ENCODE measurements at places on chromosomes 6 and 20. TPM values are rescaled to one million over a fixed set of nuclear protein-coding genes. Genes with fewer than 3 reads are reported as not detected.

The PCK1 gene
- 0.14 TPM for total RNA-seq

The EYA4 gene
- 10.0 TPM for total RNA-seq

The RFX6 gene
- total RNA-seq = not detected

The BFSP1 gene
- total RNA-seq = 3.8 TPM

The DTNBP1 gene
- 13.8 TPM for total RNA-seq

The KCNK17 gene
- not detected for total RNA-seq

The COL21A1 gene
- total RNA-seq = 0.84 TPM

The ADGRF1 gene
- not detected for total RNA-seq

The PPP1R3D gene
- total RNA-seq = 2.4 TPM

The KIF13A gene
- 17.5 TPM for total RNA-seq

The MUC22 gene
- 0.02 TPM for total RNA-seq

The NRN1 gene
- 0.74 TPM for total RNA-seq

The CPNE5 gene
- 0.18 TPM for total RNA-seq

The C6orf58 gene
- 0.11 TPM for total RNA-seq

The CST5 gene
- not detected for total RNA-seq

The ADISSP gene
- total RNA-seq = 175 TPM

The RNF39 gene
- total RNA-seq = 0.05 TPM

The CHRNA4 gene
- total RNA-seq = 0.38 TPM

The SENP6 gene
- total RNA-seq = 28.7 TPM

The TSPO2 gene
- total RNA-seq = not detected

The BYSL gene
- 47.6 TPM for total RNA-seq

The KCNK5 gene
- total RNA-seq = 1.3 TPM

The CLDN20 gene
- total RNA-seq = not detected

The OXT gene
- total RNA-seq = not detected

The LPIN3 gene
- total RNA-seq = 16.3 TPM

The VGLL2 gene
- not detected for total RNA-seq

The PPP1R3G gene
- total RNA-seq = 2.6 TPM

The ATP6V1G2 gene
- 0.93 TPM for total RNA-seq

The LY86 gene
- total RNA-seq = not detected

The CLPSL1 gene
- total RNA-seq = not detected

The SH3BGRL2 gene
- total RNA-seq = 0.32 TPM

The NKX2-4 gene
- total RNA-seq = not detected

The RSPO4 gene
- total RNA-seq = 0.03 TPM

The WFDC12 gene
- total RNA-seq = not detected

The SIRPB1 gene
- total RNA-seq = 0.43 TPM

The ASIP gene
- not detected for total RNA-seq

The BCKDHB gene
- total RNA-seq = 4.6 TPM

The OPN5 gene
- not detected for total RNA-seq

The TMEM170B gene
- total RNA-seq = 0.72 TPM

The GLP1R gene
- total RNA-seq = not detected
